BJ (cell line): ENCODE measurements at places on chromosomes 11 and 22.

GRCh38 chr11:2533587-2534133 is 88.9 kb downstream of the KCNQ1 start:
- DNase-seq: peak; percentile 50

- no peak for DNase-seq
Observed at GRCh38 chr11:78149646-78150045, 10.2 kb upstream of the ALG8 start.

DNA sequence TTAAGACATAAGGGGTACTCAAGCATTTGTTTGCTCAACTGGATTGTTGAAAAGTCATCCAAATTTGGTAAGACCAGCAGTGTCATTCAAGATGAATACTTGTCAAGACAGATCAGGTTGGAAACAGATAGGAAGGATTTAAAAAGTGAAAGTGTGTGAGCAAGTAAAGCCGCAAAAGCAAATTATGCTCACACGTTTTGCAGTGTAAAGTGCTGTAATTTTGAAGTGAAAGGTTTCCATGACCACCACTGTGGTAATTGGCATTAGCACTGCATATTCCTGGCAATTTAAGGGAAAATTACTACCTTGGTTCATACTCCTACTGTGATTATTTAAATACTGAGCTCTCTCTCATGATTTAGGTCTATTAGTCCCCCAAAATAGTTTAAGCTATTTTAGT is 704.1 kb upstream of the CCDC179 start:
- no peak for DNase-seq

- DNase-seq: no peak
Observed at GRCh38 chr11:79466411-79466810, 25.6 kb upstream of the TENM4 start.

DNA sequence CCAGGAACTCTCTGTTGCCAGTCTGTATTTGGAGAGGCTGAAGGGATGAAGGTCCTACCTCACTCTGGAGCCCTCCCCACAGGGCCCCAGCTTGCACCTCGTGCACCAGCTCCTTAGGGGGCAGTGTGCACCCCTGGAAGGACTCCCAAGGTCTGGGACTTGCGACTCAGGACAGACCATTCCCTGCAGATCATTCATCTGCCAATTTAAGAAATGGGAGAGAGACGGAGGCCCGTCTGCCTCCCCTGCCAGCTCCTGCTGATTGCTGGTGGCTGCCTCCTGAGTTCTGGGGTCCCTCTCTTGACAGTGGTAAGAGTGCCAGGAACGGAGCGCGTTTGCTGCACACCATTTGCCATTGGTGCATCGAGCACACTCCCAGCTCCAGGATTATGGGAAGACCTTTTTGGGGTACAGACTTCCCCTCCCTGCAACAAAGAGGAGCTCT is 27.4 kb upstream of the MALAT1 start:
- no peak for DNase-seq

DNA sequence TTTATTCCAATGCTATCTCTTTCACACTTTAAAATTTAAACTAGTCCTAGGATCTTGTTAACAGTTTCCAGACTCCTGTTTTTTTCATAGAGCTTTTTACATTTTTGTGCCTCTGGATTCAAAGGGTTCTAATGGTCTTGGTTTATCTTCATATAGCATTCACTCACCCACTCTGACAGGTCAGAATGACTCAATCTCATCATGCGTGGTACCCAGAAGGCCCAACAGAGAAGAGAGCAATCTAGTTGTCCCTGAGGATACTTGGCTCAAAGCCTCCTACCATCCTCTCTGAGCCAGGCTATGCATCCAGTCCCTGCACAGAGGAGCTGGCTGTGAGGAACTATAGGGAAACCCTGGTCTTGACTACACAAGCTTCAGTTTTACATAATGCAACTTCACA is 27.5 kb downstream of the MAML2 start:
- DNase-seq: no peak

- no peak for DNase-seq
Observed at GRCh38 chr11:112831969-112832766, 129.1 kb upstream of the NCAM1 start.

DNA sequence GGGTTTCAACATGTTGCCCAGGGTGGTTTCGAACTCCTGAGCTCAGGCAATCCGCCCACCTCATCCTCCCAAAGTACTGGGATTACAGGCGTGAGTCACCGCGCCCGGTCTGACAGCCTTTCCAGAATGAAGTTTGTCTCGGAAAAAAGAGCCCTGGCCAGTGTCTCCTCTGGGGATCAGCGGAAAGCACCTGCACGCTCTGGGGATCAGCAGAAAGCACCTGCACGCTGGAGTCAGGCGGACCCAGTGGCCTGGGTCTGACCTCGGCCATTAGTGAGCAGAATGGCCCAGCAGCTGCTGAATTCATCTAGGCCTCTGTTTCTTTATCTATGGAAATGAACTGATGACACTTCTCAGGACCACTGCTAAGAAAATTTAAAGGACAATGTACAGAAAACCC is 10.5 kb upstream of the TESMIN start:
- DNase-seq: no peak

DNA sequence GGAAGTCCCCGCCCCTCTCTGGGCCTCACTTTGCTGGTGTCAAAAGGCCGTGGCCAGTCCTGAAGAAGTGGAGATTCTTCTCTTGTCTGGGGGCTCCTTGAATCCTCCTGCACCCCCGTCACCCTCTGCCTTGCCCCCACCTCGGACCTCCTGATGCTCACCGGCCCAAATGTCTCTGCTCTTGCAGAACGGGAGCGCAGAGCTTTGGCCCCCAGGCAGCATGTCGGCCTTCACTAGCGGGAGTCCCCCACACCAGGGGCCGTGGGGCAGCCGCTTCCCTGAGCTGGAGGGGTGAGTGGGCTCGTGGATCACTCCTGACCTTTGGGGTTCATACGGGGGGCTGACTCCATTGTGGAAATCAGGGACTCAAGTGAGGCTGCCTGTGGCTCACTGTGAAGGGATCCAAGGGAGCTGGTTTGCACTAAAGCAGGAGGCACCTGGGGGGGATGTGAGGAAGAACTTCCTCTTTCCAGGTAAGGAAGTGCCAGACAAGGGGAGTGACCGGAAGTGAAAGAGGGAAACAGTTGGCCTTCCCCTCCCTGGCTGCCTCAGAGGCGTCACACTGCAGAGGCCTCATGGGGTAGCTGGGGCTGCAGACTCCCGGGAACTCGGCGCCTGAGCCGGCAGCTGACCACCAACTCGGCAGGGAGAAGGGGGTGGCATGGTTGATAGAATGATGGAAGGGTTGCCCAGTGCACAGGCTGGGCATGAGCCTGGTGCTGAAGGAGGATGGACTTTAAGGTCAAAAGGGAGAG is 23.1 kb downstream of the CSF2RB start:
- DNase-seq: no peak

GRCh38 chr11:102637731-102638130 is 12.6 kb upstream of the MMP20 start:
- DNase-seq: no peak

GRCh38 chr11:48058064-48058463 is 77.7 kb downstream of the PTPRJ start:
- no peak for DNase-seq

DNA sequence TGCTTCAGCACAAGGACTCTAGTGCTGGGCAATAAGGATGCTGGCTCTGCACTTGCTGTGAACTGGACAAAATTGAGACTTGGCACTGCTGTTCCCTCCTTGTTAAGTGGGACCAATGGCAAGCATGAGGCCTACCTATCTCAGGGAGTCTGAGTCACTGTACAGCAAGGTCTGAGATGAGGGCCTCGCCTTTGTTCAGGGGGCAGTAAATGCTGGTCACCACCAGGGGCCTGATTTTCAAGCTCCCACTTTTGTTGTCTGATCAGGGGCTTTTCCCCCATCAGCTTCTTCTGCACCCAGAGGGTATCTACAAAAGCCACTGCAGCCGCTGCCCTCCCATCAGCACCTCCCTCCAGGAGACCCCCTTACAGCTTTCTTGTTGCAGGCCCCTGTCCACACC is 22.8 kb downstream of the DHCR7 start:
- DNase-seq: no peak

GRCh38 chr22:17284888-17285287 is 65.7 kb upstream of the ADA2 start:
- no peak for DNase-seq

- no peak for DNase-seq
Observed at GRCh38 chr11:87057749-87058148, 20.0 kb downstream of the TMEM135 start.

GRCh38 chr11:108037211-108037610 is 28.5 kb downstream of the CUL5 start:
- no peak for DNase-seq

GRCh38 chr11:24754406-24754805 is 257.6 kb downstream of the LUZP2 start:
- DNase-seq: no peak

DNA sequence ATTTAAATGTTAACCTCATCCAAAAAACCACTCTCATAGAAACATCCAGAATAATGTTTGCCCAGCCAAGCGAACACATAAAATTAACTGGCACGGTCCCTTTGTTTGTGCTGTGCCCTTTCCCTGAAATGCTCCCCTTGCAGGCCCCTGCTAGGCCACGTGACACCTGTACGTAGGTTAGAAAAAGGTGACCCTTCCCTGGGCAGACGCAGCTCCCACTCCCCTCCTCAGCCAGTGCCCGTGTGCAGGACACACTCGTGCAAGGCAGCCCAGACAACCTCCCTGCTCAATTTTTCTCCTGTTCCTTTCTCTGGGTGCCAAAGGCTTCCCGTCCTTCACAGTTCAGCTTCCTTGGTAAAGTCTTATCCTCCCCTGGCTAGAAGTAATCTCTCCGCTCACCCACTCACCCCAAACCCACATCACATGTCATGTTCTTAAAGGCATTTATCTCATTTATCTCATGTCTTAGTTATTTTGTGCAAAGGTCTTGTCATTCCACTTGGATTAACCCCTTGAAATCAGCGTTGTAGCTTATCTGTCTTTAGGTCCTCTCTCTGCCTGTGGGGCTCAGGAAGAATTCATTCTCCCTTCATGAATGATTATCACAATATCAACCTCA is 20.7 kb downstream of the FAM83F start:
- DNase-seq: no peak

DNA sequence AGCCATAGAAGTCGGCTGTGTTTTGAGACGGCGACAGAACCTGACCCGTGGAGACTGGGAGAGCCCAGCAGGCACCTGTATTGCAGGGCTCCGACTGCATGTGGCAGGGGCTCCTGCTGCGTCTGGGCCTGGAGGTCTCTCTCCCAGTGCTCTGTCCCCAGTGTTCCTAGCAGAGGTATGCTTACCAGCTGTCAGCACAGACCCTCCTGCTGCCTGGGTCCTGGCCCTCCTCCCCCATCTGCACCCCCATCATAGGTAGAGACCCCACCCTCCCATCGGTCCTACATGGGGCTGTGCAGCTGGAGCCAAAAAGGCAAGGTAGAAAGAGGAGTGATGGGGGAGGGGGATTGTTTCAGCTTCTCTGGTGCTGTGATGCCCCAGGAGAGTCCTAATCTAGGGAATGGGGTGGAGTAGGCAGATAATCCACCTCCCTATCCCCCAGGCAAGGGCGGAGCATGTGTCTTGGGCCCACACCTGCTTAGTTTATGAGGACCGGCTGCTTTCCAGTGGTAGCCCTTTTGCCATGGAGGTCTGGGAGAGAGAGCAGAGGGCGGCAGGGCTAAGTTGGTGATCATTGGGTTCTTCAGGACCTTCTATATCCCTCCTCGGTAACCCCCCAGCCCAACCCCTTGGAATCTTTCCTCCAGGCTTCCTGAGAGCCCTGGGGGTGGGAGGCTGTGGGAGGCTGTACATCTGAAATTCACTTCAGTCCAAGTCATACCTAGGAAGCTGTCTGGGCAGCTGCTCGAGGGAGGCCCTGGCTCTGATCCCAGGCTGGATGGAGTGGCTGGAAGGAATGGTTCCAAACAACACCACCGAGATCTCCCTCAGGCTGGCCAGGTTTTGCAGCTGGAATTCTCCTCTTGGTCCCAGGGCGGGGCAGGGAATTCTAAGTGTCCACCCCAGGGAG is 5.3 kb downstream of the SLC7A4 start:
- DNase-seq: no peak
